Activated CD4-positive, alpha-beta T cell treated with anti-CD3 and anti-CD28 coated beads for 4 hours (primary cell): ENCODE measurements at places on chromosomes 12 and 14.

DNA sequence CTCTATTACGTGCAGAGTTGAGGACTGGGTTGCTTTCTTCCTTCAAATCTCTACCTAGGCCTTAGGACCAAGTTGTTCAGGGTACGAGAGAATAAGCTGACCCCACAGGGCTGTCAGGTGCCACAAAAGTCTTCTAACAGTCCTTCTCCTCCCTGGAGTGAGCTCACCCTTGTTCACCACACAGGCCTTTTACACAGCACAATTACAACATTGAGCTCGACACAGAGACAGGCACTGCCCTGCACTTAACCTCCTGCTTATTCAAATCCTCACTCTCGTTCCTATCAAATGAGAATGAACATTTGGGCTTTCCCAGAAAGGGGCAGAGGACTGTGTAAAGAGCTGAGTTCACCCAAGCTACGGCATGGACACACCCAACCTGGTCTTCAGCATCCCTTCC is 2.4 kb downstream of the GALNT6 start:
- no peak for DNase-seq

DNA sequence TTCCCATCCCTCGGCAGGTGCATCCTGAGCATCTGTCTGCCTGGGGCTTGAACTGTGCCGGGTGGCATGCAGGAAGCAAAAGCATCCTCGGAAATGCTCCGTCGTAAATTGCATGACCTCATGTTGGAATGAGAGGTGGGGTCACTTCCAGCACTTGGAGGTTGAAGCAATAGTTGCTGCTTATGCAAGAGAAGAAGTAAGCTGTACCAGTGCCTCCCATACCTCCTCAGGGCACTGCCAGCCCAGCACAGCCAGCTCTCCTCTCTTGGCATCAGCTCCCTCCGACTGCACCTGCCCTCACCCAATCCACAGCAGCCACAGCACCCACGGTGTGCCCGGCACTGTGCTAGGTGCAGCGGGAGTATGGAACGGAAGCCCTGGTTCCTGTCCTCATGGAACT is 11.5 kb downstream of the TEAD4 start:
- no peak for DNase-seq

DNA sequence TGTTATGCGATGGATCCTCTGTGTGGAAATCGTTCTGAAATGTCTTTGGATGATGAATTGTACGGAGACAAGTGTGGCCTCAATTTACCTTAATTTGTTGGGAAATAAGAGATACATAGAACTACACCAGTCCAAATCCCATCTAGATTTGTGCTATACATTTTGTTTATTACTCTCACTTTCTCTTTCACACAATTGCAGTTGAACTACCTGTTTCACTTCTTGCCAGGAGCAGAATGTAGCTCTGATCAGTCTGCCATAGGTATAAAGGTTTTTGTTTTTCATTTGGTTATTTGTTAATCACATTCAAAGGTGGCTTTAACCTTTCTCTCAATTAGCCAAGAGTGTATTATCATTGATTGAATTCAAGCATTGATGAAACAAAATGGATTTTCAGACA is 268.2 kb downstream of the SNAPC1 start:
- no peak for DNase-seq

- DNase-seq, result no peak
Measured at GRCh38 chr12:88604646-88605045, 24.4 kb upstream of the KITLG start.

DNA sequence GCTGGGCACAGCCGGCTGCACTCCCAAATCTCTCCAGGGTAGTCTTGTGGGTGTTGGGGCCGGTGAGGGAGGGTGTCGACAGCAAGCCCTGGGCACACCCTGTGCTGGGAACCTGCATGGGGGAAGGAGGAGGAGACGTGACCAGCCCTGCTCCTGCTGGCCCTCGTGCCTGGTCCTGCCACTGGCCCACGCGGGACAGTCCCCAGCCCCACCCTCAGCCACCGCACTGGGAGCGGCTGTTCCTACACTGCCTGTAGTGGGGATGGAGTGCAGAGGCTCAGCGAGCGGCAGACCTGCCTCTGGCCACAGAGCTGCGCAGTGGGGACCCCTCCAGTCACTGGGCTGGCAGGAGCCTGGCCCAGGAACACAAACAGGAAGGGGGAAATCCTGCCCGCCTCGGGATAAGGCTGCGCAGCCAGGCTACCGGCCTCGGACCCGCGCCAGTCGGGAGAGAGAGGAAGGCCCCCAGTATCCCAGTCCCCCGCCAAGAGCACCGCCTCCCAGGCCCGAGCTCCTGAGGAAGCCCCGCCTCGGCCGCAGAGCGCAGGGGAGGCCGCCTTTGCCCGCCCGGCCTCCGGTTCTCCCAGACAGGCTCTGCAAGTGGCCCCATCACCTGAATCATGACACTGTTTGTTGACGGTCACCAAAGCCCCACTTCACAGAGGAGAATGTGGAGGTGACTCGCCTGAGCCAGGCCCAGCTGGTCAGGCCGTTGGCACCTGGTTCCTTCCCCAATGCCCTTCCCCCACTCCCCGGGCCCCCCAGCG is 10.6 kb downstream of the AHNAK2 start:
- DNase-seq, result no peak

DNA sequence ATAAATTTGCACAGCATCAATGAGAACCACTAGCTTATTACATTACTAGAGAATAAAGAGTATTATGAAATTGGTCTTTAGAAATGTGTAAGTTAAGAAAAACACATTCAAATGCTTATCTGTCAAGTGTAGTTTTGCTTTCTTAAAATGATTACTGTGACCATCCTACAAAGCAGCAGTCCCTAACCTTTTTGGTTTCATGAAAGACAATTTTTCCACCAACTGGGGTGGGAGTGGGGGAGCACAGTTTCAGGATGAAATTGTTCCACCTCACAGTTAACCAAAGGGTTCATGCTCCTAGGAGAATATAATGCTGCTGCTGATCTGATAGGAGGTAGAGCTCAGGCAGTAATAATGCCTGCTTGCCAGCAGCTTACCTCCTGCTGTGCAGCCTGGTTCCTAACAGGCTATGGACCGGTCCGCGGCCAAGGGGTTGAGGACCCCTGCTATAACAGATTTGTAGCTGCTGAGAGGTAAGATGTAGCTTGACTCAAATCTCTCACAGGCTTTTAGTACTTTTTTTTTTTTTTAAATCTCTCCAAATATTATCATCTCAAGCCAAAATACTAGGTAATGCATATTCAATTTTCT is 45.4 kb downstream of the PPP4R3A start:
- DNase-seq, result no peak

- no peak for DNase-seq
Measured at GRCh38 chr12:103807561-103808238, 33.3 kb downstream of the NT5DC3 start.

DNA sequence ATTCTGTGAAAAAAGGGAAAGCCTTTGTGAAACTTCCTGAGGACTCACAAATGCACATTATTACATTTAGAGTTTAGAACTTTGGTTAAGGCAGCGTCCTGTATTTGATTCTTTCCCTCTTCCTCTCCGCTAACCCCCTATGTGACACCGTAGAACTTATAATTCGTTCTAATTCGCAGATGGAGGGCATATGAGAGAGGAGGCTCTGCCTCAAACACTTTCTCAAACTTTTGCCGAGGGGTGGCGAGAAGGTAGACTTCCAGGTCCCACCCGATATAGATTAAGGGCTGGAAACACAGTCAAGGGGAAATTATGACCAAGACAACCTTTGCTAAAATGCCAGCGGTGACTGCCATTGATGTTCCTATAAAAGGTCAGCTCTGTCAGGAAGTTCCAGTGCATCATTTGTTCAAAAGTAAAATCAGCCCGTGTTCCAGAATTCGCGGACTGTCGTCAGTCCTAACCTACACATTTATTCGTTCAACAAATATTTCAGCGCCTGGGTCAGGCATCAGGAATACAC is 904 bp upstream of the PAPOLA start:
- DNase-seq, result no peak

GRCh38 chr14:88163731-88164255 is 158.9 kb downstream of the GPR65 start:
- no peak for DNase-seq

- no peak for DNase-seq
Measured at GRCh38 chr14:64801800-64802199, 77.9 kb downstream of the SPTB start.

- DNase-seq, result no peak
Measured at GRCh38 chr12:3740480-3741231, 12.3 kb downstream of the CRACR2A start.

GRCh38 chr12:121804417-121805111 is 755 bp downstream of the SETD1B start:
- DNase-seq, result peak; percentile 50

GRCh38 chr12:77724367-77724957 is 106.2 kb upstream of the NAV3 start:
- no peak for DNase-seq

DNA sequence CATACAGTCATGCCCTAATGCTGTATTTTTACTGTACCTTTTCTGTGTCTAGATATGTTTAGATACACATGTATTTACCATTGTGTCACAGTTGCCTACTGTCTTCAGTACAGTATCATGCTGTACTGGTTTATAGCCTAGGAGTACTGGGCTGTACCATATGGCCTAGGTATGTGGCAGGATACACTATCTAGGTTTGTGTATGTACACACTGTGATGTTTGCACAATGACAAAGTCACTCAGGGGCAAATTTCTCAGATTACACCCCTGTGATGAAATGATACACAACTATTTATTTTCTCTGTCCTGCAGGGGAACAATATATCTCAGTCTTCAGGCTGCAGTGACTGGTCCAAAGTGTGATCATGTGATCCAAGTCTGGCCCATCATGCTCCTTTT is 1076.1 kb downstream of the VRK1 start:
- no peak for DNase-seq

DNA sequence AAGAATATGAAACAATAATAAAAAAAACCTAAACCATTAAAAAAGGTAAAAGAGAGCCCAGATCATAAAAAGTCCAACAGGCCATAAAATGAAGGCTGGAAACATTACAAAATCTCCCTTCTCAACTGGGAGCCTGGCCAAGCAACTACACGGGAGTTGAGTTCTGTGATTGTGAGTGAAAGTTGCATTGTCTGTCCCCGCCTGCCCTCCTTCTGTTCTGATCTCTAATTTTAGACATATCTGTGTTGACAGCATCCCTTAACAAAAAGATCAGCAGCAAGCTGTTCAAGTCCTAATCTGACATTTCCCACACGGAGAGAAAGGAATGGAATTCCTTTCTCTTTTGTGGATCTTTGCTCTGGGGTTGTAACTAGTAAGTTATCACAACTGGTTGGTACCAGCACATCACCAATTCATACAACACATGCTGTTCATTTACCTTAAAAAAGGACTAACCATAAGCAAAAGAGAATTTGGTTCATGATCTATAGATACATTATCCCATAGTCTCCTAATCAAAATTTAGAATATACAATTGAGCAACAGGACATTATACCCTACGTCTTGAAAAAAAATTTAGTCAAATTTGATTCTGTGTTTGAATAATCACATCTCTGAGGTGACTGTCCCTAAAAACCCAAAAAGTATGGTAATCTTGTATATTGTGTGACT is 205.1 kb upstream of the GZMB start:
- DNase-seq, result no peak

DNA sequence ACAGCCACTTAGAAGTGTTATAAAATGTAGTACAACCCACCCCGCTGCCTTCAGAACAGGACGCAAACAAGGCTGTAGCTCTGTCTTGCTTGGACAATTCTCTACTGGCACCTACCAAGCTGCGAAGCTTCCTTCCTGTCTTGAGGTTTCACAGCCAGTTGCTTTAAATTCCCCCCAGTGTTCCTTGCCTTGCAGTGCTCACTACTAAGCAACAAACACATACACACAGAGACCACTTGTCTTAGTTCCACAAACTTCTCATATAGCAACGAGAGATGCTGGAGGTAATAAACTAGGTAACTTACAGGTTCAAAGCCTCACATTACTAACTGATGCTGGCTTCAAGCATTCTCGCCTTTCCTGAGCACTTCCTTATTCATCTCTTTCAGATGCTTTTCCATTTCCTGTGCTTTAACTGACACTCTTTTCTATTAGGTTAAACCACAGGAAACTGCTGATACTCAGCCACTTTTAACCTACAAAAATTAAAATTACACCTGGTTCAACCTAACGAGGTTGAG is 91.5 kb upstream of the PTGDR start:
- DNase-seq, result peak; percentile 10

DNA sequence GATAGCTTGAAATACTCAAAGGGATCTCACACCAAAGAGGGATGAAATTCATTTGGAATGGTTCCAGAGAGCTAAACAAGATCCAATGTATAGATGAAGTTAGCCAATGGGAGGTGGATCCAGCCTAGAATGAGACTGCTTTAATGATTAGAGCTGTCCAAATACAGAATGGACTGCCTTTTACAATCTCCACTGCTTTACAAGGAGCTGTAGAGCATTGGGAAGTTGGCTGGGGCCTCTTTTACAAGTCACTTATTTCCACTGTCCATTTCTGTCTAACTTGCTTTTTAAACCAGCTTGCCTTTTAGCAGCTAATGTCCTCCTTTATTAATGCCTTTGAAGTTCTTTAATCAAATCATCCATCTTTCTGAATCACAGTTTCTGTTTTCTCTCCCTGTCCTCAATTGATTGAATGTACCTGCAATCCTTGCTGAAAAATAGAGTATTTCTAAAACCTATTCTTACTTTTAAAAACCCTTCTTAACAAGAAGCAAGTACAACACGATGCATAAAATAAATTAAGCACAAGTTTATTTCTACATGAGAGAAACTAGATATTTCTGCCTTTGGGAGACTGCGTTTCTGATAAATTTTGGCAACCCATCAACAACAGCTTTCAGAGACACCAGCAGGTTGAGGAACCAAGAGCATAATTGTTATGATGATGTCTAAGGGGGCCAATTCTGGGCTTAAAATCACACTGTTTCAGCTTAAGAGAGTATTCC is 3.4 kb upstream of the ATP2A2 start:
- DNase-seq, result no peak
